Astrocyte (in vitro differentiated cells and primary cell): ENCODE measurements at places on chromosomes 1 and 21. TPM values are rescaled to one million over a fixed set of nuclear protein-coding genes. Genes with fewer than 3 reads are reported as not detected.

The C1QTNF12 gene
- total RNA-seq = 3.9 and 4.7 TPM in 2 replicates

DNA sequence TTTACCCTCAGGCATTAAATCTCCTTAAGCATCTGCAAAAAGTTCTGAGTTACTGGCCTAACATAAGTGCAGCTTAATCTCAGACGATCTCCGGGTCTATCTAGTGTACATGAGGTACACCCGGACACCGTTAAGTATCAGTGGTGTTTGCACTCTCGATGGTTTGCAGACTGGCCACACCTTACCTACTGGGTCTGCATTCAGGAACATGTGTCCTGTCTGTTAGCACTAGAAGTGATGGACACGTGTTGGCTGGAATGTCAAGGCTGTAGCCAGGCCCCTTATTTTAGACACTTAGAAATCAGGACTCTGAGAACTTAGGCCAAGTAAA lies 783 bp upstream of the AGL start:
- DNase-seq = no peak

DNA sequence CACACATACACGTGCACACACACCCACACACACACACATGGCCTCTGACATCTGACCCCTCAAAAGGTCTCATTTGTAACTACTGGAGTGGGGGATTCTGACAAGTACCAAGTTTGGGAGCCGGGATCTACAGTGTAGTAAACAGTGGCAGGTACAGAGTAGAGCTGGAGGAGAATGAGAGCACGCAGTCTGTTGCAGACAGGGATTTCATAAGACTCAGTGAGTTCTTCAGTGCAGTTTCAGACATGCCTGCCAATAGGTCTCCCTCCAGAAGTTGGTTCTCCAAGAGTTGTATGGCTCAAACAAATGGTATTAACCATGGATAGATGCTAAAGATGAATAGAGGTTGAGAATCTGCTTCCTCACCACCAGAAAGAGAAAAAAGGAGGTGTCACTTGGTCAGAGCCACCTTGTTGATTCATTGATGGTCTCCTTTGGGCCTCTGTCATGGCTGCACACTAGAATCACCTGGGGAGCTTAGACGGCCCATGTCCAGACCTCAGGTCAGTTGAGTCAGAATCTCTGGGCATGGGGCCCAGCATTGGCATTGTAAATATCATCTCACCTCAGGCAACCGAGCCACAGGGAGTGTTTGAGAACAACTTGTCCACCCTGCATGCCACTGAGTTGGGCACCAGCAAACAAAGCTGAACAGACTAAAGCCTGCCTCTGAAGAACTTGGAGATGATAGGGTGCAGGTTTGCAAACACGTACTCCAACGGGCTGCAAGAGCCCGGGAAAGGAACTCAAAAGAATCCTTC lies 122.1 kb downstream of the EDEM3 start:
- no peak for DNase-seq

DNA sequence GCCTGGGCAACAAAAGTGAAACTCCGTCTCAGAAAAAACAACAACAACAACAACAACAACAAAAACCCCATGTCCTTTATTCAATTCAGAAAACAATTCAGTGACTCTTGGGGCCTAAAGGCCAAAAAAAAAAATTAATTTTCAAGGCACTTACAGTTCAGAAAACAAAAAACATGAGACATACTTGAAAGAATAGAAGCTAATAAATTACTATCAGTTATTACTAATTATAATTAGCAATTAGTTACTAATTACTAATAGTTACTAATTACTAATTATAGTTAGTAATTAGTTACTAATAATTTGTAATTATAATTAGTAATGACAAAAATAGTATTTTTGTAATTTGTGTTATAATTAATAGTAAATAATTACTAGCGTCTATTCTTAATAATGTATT lies 56.8 kb upstream of the MPC2 start:
- DNase-seq = no peak

DNA sequence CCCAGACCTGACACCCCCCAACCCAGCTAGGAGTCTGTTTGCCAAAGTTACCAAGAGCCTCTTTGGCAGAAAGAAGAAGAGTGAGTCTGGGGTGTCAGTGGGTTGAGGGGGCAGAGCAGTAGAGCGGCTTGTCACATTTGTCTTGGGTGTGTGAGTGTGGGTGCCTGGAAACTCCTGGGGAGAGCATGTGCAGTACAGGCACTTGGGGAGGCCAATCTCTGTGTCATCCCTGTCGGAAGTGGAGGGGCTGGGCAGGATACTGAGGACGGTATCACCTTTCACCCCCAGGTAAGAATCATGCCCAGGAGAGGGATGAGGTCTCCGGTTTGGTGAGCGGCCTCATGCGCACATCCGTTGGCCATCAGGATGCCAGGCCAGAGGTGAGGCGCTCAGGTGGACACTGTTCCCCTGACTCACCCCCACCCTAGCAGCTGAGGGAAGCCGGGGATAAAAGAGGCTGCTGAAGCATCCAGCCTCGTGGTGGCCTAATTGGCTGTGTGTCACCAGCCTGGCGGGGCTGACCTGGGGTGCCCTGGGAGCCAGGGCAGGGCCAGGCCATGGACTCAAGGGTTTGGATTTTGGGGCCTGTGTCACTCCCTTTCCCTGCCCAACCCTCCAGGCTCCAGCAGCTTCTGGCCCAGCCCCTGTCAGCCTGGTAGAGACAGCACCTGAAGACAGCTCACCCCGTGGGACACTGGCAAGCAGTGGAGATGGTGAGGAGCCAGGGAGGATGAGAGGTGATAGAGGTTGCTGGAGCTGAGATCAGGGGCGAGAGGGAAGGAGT lies 3.3 kb downstream of the PLK3 start:
- DNase-seq = no peak

- no peak for DNase-seq
Measured at GRCh38 chr1:162009501-162010174, 14.0 kb downstream of the OLFML2B start.

GRCh38 chr1:200336101-200336845 lies 73.6 kb downstream of the ZNF281 start:
- peak; percentile 85 for DNase-seq

DNA sequence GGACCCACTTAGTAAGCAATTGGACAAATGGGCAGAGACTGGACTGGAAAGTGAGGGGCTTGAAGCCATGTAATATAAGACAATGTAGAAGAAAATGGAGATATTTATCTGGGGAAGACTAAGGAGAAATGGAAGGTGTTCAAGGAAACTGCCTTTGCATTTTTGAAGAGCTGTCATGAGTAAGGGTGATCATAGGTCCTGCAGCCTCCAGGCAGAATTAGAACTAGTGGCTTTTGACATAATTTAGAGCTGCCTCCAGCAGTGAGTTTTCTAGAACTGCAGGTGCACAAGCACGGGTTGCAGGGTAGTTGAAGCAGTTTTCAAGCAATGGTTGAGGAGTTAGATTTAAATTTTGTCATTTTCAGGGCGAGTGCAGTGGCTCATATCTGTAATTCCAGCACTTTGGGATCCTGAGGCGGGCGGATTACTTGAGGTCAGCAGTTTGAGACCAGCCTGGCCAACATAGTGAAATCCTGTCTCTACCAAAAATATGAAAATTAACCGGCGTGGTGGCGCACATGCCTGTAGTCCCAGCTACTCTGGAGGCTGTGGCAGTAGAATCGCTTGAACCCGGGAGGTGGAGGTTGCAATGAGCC lies 3.7 kb upstream of the CDC14A start:
- no peak for DNase-seq

DNA sequence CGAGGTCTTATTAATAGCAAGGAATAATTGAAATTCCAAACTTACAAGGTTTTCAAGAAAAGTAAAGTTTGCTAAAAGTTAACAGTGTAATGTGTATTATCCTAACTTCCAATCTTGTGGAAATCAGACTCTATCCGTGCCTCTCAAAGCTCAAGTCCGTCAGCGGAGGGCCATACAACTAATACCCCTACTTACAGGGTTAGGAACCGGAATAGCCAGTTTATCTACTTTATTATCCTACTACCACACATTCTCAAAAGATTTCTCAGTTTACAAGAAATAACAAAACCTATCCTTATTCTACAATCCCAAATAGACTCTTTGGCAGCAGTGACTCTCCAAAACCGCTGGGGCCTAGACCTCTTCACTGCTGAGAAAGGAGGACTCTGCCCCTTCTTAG lies 457.8 kb downstream of the PTPRC start:
- DNase-seq = no peak
